Stimulated activated CD4-positive, alpha-beta T cell treated with anti-CD3 and anti-CD28 coated beads, Interleukin-1b, Interleukin-23, amount 100 ng/mL, for 4 hours (primary cell): ENCODE measurements at places on chromosomes 1 and 21.

GRCh38 chr1:156006666-156007376, 13.9 kb downstream of the SSR2 start:
- no peak for DNase-seq

- no peak for DNase-seq
Measured at GRCh38 chr1:110336300-110337039, 2.7 kb upstream of the RBM15 start.

GRCh38 chr21:42298237-42298636, 17.0 kb downstream of the TFF3 start:
- no peak for DNase-seq

DNA sequence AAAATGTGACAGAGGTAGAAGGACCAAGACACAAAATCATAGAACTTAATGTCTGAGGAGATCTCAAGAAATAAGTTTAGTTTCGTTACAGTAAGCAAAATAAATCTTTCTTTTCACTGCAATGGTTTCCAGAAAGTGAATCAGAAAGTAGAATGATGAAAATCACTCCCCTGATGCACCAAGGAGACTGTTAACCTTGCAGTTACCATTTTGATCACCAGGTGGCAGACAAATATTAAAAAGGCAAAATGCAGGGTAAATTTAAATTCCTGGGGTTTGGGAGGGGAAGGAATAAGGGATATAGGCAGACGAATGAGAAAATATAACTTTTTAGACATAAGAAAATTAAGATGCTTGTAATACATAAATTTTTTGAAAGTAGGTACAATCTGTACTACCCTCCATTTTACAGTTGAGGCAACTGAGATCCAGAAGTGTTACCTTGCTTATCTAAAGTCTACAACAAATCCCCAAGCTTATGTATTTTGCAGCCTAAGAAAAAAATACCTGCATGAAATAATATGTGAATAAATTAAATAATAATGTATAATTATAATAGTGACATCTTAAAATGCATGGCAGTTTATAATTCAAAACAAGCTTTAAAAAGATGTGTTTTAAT, 253.2 kb downstream of the CRB1 start:
- no peak for DNase-seq

DNA sequence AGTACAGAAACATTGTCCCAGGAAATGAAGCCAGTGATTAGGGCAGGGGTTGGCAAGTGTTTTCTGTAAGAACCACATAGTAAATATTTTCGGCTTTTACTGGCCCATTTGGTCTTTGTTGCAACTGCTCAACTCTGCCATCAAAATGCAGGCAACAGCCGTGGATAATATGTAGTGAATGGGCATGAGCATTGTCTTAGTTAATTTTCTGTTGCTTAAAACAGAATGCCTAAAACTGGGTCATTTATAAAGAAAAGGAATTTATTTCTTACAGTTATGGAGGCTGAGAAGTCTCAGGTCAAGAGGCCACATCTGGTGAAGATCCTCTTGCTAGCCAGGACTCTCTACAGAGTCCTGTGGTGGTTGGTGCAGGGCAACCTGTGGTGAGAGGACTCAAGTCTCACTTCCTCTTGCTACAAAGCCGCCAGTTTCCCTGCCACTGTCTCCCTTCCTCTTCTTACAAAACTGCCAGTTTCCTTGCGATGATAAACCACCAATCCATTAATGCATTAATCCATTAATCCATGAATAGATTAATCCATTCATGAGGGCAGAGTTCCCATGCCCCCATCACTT, 166.4 kb downstream of the PSMG1 start:
- DNase-seq = no peak

GRCh38 chr21:25002676-25003075, 604.6 kb downstream of the MRPL39 start:
- no peak for DNase-seq

DNA sequence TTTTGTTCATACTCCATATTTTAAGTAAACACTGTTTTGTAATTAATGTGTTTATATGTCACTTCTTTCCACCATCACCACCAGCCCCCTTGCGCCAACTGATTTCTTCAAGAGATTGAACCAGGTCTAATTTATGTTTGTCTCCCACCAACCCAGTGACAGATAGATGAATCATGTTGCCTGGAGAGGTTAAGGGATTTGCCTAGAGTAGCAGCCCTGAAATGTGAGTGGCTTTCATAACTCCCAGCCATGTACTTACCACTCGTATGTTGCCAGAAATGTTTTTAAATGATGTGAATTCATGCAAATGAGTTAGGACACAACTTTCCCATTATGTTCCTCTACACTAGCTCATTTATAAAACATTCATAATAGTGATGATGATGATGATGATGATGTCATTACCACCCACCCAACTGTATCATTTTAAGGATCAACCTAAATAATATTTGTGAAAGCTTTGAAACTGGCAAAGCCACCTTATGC, 86.9 kb downstream of the LRRC8D start:
- no peak for DNase-seq

DNA sequence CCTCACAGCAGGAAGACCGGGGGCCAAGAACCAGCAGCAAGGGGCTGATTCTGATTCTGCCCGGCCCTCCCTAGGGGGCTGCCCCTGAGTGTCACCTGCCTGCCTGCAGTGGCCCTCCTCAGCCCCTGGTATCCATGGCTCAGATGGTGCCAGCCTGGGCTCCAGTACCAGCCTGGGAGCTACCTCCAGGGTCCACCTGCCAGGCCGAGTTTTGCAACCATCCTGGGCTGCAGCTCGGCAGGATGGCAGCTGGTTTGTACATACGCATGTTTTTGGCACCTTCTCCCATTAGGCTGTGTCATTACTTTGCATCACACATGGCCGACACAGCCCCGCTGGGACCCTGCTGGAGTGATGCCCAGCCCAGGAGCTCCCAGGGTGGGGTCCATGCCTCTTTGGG, 93.3 kb upstream of the WNT4 start:
- no peak for DNase-seq

GRCh38 chr1:8303141-8303540, 14.8 kb upstream of the SLC45A1 start:
- no peak for DNase-seq

GRCh38 chr1:34320053-34320669, 143.5 kb downstream of the C1orf94 start:
- no peak for DNase-seq

GRCh38 chr1:206066479-206067171, 13.7 kb downstream of the RHEX start:
- no peak for DNase-seq

DNA sequence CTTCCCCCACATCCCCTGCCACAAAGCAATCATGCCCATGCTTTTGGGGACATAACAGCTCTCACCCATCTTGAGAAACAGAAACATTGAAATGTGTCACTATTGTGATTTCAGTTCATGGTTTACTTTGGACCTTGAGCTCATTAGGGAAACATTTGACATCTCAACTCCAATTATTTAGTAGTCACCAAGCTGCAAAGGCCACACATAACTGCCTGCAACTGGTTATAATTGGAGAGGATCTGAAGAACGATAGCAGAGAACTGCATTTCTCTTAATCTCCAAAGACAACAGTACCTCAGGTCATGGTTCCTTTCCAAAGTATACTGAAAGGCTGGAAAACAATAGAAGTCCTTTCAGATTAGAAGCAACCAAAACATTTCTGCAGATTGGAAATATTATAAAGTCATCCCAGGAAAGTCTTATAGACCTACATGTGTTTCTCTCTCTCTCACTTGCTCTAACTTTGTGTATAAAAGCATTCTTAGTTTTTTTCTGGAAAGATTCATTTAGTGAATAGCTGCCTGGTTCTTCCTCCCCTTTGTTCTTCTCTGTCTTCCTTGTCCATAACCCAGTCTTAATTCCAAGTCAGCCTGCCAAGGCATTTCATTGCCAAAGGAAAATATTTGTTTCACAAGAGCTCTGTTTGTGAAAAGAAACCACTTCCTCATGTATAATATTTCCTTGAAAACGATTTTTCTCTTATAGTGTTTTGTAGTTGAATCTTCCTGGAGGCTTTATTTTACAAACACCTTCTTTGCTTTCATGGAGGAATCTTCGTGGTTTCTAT, 426.8 kb downstream of the ADGRL2 start:
- no peak for DNase-seq

GRCh38 chr21:20443558-20444155, 554.6 kb upstream of the NCAM2 start:
- DNase-seq = no peak

DNA sequence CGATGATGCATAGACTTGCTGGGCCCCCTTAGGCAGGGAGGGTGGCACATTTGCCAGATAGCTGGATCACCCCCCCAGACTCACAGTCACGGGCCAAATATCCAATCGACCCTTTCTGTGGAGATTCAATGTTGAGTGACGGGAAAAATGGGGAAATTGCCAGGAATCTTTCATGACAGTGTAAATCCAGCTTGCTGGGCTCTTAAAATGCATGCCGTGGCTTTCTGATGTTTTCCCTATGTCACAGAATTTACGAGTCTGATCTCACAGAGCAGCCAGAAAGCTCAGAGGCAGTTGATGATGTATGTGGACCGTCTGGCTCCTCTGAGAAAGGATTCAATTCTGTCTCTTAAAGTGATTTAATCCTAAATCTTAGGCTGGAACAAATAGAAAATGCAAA, 150.1 kb upstream of the ZNF644 start:
- no peak for DNase-seq

- DNase-seq = no peak
Measured at GRCh38 chr1:220879509-220880361, 492 bp downstream of the HLX start.

DNA sequence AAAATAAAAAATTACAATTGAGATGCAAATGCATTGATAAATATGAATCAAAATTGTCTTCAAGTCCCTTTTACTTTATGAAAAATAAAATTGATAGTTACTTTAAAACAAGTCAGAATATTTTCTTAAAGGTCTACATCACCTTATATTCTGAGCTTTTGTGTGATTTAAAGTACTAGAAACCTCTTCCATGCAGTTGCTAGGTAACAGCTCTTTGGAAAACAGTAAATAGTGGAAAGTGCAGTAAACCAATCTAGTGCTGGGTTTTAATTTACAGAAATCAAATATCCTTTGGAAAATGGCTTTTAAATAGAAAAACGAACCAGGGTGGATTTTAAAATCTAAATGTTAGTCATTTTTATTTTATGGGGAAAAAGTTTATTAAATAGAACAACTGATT, 227.9 kb downstream of the KCNT2 start:
- no peak for DNase-seq

GRCh38 chr1:48023488-48023887, 26.3 kb upstream of the TRABD2B start:
- DNase-seq = no peak

GRCh38 chr1:98086156-98086555, 165.3 kb upstream of the DPYD start:
- DNase-seq = no peak

DNA sequence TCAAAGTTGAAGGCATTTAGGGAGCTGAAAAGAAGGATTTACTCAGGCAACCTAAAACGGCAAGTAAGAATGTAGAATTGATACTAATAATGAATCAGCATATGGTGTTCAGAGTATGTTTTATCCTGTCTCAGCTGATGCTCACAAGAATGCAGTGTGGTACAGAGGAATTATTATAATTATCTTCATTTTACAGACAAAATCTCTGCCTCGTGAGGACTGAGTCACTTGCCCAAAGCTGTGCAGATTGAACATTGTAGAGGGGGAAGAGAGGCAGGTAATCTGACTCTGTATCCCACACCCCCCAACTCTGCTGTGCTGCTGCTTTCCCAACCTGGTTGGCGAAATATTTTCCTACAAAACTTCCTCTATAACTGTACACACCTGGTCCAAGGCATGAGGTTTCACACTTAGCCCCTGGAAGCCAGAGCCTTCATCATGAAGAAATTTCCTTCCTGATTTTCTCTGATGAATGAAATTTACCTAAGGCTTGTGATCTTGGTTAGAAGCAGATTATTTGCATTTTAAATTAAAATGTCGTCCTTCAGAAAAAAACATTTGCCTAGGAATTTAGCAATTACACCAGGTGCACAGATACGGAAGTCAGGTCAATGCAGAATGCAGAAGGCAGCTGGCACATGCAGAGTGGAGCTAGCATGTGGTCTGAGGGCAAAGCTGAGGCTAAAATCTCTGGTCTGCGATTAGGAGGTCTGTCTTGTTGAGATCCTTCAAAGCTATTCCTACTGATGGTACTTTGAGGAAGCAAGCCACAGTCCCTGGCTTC, 52.8 kb downstream of the DPT start:
- no peak for DNase-seq

DNA sequence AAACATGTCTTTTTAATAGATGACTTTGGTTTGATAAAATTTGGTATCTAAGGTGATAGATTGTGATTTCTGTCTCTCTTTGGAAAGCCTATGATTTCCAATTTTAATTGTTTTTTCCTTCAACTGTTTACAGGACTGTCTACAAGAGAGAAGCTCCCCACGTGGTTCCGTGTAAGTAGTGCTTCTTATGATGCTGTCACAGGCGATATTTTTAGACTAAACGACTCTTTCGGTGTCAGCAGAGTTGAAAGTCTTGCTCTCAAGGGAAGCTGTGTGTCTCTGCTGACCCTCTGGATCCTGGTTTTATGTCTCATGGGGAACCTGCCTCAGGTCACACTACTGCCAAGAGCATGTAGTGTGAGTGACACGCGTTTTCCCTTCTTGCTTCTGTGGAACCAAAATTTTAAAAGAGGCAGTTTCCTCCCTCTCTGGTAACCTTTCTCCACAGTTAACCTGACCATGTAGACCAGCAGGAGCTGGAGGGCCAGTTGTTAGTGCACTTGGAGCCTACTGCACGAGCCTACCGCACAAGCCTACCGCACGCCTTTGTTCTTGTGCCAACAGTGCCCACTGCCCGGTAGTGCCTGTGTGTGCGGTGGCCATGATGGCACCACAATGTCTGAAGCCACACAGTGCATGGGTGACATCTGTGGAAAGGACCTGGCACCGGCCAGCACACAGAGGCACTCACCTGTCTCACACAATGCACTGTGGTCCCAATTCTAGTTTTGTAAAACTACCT, 91.9 kb downstream of the PCBP3 start:
- DNase-seq = no peak

GRCh38 chr1:6260961-6261614, at the start of gene GPR153:
Gene GPR153 (minus strand): TSS chr1:6261098. CDS start chr1:6254905, 6,193 bp downstream.
- peak; percentile 67 for DNase-seq

GRCh38 chr1:208271236-208271635, 27.1 kb upstream of the PLXNA2 start:
- no peak for DNase-seq

GRCh38 chr1:75334876-75335389, 200.7 kb downstream of the LHX8 start:
- no peak for DNase-seq

- DNase-seq = no peak
Measured at GRCh38 chr1:158095737-158096335, 84.9 kb upstream of the CD1D start.

GRCh38 chr1:239682046-239682445, 295.7 kb downstream of the CHRM3 start:
- no peak for DNase-seq

DNA sequence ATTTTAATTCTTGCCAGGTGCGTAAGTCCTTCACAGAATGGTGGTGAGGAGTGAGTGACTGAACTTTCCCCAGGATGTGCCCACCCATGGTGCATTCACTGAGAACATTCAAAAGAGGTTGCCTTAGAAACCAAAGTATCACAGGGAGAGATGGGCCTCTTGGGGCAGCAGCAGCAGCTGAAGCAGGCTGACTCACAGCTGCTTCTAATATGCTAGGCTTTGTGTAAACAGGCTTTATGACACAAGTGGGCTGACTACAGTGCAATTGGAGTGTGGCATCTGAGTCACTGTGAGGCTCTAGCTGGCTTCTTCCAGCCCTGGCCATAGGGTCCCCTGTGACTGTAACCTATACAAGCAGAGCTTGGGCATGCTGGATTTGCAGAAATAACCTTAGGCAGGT, 12.6 kb downstream of the PIGP start:
- no peak for DNase-seq
